Heart right ventricle (tissue), 16 donors: ENCODE measurements at places on chromosomes 5 and 9.

- H3K27ac ChIP-seq = no peak overlapping the region
- peaks cover 100% of the 10 kb centered on the region for H3K36me3 ChIP-seq
- DNase-seq = no peak
- no peaks in the 10 kb centered on the region for H3K4me1 ChIP-seq
- H3K27me3 ChIP-seq = no peaks in the 10 kb centered on the region
- H3K4me3 ChIP-seq = no peak overlapping the region
Observed at GRCh38 chr5:132595624-132596023, 38.8 kb downstream of the RAD50 start.

DNA sequence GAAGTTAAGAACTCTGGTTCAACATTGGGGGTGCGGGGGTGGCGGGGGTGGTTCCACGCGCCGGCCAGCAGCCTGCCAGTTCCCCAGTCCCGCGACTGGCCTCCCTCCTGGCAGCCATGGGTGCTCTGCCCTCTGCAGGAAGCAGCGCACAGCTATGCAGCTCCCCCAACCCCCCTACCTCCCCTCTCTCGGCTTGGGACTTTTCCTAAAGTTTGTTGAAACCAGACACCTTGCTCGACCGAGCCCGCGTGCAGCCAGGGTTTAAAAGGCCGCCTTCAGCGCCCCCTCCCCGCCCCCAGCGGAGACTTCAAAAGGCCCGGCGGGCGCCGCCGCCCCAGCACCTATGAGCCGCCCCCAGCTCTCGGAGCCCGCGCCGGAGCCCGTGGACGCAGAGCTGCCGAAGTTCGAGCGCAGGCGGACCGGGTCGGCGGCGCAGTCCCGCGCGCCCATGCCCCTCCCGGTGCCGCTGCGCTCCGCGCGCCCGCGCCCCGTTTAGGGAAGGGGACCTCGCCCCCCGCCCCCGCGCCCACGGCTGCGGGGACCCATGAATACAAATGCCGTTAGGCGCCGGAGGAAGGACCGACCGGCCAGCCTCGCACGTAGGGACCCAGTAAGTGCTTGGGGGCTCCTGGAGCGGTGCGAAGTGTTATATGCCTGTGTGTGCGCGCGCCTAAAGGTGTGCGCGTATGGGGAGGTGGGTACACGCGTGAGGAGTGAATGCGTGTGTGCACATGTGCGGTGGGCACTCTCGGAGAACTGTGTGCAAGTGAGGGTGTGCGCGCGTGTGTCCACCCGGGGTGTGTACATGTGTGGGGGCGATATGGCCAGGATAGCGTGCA lies 1.4 kb upstream of the COL27A1 start:
- no peaks in the 10 kb centered on the region for H3K36me3 ChIP-seq
- peaks cover 31% of the 10 kb centered on the region for H3K4me1 ChIP-seq
- H3K4me3 ChIP-seq = peak overlapping the region; percentile 37
- H3K27ac ChIP-seq = no peak overlapping the region

GRCh38 chr9:127136880-127137639 lies 14.6 kb upstream of the ANGPTL2 start:
- no peak overlapping the region for H3K27ac ChIP-seq
- no peaks in the 10 kb centered on the region for H3K27me3 ChIP-seq
- H3K4me3 ChIP-seq = no peak overlapping the region
- peaks cover 25% of the 10 kb centered on the region for H3K4me1 ChIP-seq

DNA sequence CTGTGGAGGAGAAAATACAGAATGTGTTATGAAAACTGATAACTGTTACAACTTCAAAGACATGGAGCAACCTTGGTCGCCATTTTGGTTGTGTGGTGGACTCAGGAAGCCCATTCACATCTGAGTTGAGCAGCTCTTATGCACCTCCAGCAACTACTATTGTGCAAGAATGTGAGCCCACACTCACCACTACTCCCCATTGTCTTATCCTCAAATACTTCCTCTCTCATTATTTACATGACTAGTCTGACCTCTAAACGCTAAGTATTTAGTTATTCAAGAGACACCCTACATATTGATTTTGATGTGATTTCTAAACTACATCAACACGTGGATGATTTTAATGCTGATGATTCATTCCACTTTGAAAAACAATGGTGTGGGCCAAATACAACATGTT lies 516.6 kb upstream of the CLINT1 start:
- H3K27ac ChIP-seq = no peak overlapping the region
- no peak overlapping the region for H3K4me3 ChIP-seq
- H3K4me1 ChIP-seq = no peaks in the 10 kb centered on the region
- H3K27me3 ChIP-seq = no peaks in the 10 kb centered on the region
- no peaks in the 10 kb centered on the region for H3K36me3 ChIP-seq
- DNase-seq = no peak

GRCh38 chr5:51109786-51110410 lies 273.4 kb upstream of the ISL1 start:
- H3K4me3 ChIP-seq = no peak overlapping the region
- H3K4me1 ChIP-seq = no peaks in the 10 kb centered on the region
- H3K36me3 ChIP-seq = no peaks in the 10 kb centered on the region
- no peak overlapping the region for H3K27ac ChIP-seq

DNA sequence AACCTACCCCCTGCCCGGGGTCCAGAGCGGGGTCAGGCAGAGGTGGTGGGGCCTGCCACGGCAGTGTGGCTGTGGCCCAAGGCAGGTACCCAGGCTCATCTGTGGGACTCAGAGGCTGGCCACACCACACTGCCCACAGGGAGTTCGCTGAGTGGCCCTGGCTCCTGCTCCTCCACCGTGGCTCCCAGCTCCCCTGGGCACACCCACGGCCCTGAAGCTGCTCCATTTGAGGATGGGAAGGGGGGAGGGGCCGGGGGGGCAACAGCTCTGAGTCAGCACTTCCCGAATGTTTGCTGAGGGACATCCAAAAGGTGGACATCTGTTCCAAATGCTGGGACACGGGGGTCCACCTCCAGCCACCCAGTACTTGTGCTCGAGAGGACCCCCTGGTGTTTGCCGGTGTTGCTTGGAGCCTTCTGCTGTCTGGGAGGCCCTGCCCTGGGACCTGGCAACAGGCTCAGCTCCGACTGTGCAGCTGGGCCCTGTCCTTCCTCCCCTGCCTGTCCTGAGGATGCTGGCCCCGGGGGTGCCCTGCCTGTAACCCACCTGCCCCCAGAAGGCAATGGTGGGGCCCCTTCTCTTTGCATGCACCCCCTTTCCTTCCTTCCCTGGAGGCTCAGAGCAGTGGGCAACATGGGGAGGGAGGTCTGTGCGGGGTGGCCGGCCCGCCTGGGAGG lies 2.5 kb upstream of the NRARP start:
- DNase-seq = no peak
- H3K4me3 ChIP-seq = peak overlapping the region; percentile 45
- peaks cover 15% of the 10 kb centered on the region for H3K4me1 ChIP-seq
- H3K27ac ChIP-seq = peak overlapping the region; percentile 87
- H3K27me3 ChIP-seq = peaks cover 4% of the 10 kb centered on the region
- no peaks in the 10 kb centered on the region for H3K36me3 ChIP-seq

DNA sequence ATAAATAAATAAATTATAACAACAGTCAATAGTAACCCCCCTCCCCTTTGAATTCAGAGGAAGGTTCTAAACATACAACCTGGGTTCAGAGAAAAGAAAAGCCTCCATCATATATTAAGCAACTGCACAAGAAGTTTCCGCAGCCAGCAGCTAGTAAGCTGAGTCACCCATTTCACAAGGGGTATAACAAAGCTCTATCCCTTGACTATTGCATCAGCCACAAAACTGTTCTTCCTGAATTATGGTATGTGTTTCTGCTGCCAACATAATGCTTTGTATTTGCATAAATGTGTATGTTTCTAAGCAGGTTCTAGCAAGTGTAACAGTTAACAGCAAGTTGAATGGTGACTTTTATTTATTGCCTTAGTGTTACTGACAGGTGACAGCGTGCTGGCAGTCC lies 6.8 kb upstream of the CEP120 start:
- no peak overlapping the region for H3K27ac ChIP-seq
- H3K4me1 ChIP-seq = no peaks in the 10 kb centered on the region
- H3K4me3 ChIP-seq = no peak overlapping the region
- DNase-seq = no peak
- no peaks in the 10 kb centered on the region for H3K27me3 ChIP-seq

GRCh38 chr5:135242021-135242865 lies 156.8 kb downstream of the MACROH2A1 start:
- peak overlapping the region; percentile 78 for H3K27ac ChIP-seq
- H3K36me3 ChIP-seq = no peaks in the 10 kb centered on the region
- no peak overlapping the region for H3K4me3 ChIP-seq
- no peak for DNase-seq
- no peaks in the 10 kb centered on the region for H3K4me1 ChIP-seq
- H3K27me3 ChIP-seq = no peaks in the 10 kb centered on the region
